ENCODE measurements at places on chromosomes 7 and 10.
A peak's percentile ranks its signal among the peaks of the same experiment; 100 is the strongest.

DNA sequence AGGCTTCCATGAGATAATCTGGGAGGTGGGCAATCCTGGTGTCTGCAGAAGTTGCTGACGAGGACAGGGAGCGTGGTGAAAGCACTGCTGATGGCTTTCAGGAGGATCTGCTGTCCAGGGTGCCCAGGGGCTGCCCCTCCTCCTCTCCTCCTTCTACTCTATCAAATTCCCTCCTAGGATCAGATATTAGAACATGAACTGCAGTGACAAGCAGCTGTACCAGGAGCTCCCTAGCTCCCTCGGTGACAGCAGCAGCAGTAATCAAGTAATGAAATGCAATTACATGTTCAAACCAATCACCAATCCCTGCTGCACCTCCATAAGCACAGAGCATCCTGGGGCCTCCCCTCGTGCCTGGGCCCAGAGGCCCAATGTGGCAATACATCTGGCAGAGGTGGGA lies 46.9 kb downstream of the GRID1 start:
- DNase-seq, result no peak

- peak; percentile 70 for DNase-seq
Measured at GRCh38 chr7:116210345-116211005, at the start of gene TES. TES (plus strand) TSS chr7:116210539; CDS start chr7:116210708, 169 bp downstream.

DNA sequence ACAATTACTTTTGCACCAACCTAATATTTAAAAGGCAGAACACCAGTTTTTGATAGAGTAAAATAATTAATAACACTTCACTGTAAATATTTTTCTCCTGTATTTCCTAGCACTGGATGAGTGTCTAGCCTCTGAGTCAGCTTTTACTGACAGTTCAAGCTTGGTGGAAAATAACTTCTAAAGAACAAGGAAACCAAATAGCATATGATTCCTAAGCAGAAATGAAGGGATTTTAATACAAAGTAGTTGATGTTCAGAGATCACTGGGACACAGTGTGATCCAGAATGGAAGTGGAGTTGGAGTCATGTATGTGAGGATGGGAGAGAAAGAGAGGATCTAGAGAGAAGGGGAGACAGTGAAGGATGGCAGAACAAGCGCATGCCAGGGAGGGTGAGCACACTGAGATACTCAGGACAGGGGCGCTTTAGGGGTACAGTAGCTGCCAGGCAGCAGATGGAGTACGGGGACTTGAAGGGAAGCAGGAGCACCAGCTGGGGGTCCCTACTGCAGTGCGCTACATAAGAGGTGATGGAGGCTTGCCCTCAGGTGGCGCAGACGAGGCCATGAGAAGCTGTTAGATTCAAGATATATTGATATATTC lies 117.9 kb upstream of the KLF6 start:
- DNase-seq, result no peak

DNA sequence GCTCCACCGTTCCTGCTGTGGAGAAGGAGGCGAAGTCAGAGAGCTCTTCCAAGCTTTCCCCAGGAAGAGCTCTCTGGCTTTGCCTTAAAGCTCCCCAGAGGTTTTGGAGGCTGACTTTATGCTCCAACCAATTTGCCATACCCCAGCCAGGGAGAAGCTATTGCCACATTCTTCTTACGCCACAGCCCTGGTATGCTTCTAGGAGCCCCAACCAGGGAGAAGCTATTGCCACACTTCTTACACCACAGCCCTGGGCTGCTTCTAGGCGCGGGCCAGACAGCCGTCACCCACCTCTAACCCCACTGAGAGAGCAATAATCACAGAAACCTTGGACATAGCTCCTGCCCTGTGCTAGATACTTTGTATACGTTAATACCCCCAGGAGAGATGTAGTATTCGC lies 951 bp downstream of the ELOVL3 start:
- no peak for DNase-seq

- DNase-seq, result no peak
Measured at GRCh38 chr10:113345826-113346624, 206.8 kb upstream of the HABP2 start.

GRCh38 chr7:35492451-35493175 lies 202.3 kb downstream of the HERPUD2 start:
- no peak for DNase-seq

DNA sequence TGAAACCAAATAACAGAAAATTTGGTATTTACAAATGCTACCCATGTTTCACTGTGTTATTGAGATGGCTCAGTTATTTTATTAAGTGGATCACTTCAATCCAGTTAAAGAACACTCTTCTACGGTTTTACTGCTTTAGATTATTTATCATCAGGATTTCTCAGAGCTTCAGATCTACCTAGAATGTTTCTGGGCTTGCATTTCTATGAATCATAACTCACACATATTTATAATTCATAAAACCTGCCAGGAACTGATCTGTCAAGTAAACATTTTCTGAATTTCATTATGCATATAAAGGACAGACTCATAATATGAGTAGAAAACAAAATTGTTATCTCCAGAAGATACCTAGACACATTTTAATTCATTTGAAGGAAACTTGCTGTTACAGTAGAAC lies 1172.3 kb upstream of the LRRTM3 start:
- no peak for DNase-seq

DNA sequence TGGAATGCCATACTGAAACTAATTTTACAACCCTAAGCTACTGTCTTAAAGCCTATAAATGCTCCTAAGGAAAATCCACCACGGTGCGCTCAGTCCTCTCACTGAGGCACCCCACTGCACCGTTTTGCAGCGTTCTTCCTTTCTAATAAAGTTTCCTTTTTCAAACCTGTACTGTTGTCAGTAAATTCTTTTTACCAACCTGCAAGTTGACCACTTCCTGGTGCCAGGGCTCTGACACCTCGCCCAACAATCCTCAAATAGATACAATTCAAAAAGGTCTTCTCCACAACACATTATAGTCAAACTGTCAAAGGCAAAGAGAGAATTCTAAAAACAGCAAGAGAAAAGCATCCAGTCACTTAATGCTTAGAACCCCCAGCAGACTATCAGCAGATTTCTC lies 42.8 kb downstream of the HERPUD2 start:
- no peak for DNase-seq

DNA sequence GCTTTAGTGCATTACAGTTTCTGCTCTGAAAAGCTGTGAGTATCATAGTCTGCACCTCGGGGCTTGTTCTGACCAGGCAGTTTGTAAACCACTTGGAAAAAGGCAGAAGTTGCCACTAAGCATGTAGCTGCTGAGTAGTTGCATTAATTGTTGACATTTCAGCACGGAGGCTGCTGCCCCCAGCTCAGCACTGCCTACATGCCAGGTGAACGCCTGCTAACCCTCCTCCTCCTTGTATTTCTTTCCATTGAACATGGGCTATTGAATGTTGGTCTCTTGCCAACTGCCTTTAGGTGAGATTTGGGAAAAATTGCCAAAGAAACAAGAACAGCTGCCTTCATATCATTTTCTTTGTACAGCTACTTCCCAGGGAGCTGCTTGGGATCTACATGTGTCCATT lies 164.2 kb downstream of the RAPGEF5 start:
- no peak for DNase-seq

DNA sequence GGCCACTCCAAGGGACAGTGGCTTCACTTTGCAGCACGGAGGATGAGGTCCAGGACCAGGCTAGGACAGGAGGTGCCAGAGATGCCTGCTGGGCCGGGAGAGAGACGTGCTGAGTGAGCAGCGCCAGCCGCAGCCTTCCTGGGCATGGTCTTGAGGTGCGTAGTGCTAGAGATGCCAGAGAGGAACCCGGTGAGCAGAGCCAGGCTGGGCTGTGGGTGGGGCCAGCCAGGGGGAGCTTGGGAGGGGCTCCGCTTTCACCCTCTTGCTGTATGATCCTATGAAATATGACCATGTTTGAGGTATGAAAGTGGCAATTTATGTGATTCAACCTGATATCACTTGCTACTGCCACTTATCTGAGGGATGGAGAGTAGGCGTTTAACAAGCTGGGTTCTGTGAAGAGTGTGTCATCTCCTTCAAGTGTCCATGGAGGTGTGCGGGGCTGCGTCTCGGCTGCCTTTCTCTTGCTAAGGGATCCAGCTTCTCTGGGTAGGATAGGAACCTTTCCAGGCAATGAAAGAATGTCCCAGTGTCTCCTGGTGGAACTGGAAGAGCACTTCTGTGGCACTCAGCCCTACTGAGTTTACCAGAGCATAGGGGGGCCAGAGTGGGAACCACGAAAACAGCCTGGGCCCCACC lies 518.4 kb upstream of the FOXK1 start:
- DNase-seq, result no peak

GRCh38 chr10:132668048-132668394 lies 117.9 kb downstream of the NKX6-2 start:
- DNase-seq, result no peak

- DNase-seq, result no peak
Measured at GRCh38 chr10:102565793-102566192, 62.0 kb downstream of the SUFU start.

- DNase-seq, result no peak
Measured at GRCh38 chr7:55094092-55094690, 75.4 kb downstream of the EGFR start.
